Stimulated activated CD8-positive, alpha-beta memory T cell treated with anti-CD3 and anti-CD28 coated beads, Interleukin-4, amount 100 ng/mL, for 1 hour (primary cell): ENCODE measurements at places on chromosomes 5 and 9.

GRCh38 chr5:154288145-154288544 is 97.6 kb downstream of the GALNT10 start:
- no peak for DNase-seq

- DNase-seq: no peak
These were observed 7.1 kb downstream of the GLIS3 start for GRCh38 chr9:4292781-4293180.

DNA sequence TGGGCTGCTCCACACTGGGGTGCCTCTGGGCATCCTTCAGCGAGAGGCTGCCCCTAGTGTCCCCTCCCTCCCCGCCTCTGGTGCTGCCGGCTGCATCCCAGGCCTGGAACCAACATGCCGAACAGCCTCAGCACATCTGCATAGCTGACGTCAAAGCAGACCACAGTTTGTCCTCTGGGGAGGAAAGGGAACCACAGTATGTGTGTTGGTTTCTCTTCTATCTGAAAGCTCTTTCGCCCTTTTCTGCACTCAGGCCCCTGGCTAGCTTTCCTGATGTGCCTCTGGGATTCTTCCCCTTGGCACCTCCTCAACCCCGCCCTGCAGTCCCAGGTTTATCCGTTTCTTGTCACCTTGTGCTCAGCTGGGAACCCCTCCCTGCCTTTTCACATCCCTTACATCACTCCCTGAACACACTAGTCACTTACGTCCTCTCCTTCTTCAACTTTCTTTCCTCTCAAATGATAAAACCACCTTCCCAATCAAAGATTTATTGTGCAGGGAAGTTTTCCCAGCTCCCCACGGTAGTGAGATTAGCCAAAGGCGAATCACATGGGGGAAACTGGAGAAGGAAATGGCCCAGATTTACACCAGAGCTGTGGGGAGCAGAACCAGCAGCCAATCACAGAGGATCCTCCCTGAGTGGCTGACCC is 35.5 kb upstream of the B4GALT1 start:
- no peak for DNase-seq

DNA sequence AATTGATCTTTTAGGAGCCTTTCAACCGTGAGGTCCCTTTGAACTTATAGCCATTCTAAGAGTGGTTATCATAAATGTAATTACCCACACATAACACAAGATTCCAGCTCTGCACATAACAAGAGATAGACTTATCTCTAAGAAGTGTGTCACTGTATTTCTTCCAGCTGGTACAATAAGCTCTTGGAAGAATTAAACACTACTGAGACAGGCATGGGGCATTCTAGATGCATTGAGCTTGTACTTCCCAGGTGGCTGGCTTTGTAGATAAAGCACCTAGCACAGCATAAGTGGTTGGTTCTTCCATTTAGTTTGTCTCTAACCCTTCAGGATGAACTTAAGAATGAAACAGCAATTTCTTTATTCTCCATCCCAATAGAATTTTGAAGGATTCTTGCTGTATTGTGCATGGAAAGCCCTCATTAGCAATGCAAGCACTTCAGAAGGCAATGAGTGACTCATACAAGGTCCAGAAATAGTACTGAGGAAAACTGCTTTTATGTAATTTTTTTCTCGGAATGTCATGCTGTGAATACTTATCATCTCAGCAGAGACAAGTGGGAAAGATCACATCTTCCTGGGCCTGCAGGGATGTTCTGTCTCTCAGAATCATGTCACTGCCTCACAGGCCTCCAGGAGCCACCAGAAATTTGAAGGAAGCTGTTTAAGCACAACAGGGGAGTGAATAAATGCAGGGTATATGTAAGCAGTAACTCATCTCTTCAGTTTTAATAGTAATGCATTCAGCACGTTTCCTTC is 91.1 kb upstream of the CD180 start:
- no peak for DNase-seq

DNA sequence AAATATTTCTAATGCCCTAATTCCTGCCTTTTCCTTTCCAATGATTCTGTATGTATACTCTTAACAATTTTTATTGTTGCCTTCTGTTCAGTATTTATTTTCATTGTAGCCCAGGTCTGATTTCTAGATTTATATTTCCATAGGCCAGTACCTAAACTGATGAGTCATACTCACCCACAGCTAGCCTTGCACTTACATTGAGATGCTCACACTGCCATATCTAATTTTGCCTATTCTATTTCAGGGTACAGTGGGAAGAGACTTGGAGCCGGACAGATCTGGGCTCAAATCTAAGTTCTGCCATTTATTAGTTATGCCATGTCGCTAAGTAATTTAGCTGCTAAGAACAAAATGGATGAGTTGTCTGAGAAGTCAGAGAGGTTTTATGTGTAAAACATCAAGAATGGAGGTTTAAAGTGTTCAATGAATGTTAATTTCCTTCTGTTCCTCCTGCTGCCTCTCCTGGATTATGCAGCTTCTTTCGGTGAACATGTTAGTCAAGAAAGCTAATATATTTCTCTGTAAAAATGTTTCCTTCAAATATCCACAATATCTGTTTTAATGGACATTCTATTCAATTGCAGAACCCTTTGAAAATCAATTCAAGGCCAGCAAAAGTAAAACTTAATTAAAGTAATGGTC is 62.3 kb upstream of the CDK5RAP2 start:
- DNase-seq: no peak
